ENCODE measurements at places on chromosomes 11 and 22.

- no peak for DNase-seq
Measured at GRCh38 chr11:121163658-121164308, 62.7 kb downstream of the TECTA start.

DNA sequence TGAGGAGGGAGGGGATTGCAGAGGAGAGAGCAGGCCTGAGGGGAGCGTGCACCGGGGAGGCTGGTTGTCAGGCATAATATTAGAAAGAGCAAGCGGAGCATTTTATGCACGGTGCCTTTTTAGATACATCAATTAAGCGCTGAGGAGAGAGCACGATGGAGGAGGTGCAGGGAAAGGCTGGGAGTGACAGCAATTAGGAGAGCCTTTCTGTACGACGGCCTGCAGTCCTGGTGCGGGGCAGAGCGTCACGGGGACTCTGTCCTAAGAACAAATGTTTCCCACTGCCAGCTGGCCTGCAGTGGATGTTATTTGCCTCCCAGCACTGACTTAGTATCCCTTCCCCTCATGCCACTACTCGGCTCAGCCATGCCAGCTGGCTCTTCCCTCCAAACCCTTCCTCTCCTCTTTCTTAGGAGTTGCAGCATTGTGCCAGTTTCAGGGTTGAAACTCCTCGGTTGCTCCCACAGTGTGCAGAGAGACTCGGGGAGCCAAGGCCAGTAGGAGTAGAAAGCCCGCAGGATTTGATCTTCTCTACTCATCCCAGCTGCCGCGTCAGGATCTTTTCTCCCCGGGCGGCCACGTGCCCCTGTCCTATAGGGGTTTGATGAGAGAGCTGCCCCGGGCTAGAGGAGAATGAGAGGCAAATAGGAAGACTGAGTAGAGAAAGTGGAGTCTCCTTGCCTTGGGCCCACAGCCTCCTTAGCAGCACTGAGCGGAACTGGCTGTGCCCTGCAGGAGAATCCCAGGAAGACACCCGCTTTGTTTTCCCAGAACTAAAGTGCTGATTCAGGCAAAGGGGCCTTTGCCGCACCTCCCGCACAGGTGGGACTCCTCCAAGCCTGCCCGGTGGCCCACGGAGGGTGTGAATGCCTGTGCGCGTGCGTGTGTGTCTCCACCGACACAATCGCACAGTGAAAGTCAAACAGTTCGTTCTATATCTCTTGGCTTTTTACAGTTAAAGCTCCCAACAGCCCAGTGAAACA, 875.3 kb downstream of the NTM start:
- peak; percentile 30 for DNase-seq

DNA sequence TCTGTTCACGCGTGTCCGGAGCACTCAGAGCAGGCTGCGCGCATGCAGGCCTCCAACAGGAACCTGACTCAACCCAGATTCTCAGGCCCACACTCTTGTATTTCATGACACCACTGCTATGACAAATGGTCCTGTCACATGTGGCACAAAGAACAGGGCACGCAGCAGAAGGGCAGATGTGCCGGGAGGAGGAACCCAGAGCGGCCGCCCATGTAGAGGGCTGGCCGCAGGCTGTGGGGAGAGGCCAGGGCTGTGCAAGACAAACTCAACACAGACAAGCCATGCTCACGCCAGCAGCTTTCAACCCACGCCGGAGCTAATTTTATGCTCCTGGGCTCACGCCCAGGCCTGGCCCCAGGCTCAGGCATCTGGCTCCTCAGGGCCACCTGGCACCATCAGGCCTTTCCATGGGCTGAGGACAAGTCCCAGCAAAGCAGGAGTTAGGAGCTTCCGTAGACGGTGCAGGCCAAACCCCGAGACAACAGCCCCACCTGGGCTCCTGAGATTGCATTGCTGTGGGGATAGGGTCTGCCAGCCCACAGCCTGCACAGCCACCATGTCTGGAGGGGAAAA, 40.0 kb downstream of the DUSP8 start:
- peak; percentile 43 for DNase-seq

DNA sequence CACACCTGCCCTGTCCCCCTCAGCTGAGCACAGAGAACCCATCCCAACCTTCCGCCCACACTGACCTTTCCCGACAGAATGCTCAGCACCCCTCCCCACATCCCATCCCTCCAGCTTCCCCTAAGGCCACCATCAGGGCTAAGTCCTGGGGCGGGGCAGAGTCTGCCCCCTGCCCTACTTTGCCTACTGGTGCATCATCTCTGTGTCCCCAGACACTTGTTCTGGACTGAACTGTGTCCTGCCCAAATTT, 109.8 kb downstream of the CTTN start:
- DNase-seq = no peak

- no peak for DNase-seq
Measured at GRCh38 chr22:43185860-43186261, 1.1 kb downstream of the TTLL12 start.

GRCh38 chr11:11931461-11932055, 76.9 kb downstream of the DKK3 start:
- DNase-seq = no peak

DNA sequence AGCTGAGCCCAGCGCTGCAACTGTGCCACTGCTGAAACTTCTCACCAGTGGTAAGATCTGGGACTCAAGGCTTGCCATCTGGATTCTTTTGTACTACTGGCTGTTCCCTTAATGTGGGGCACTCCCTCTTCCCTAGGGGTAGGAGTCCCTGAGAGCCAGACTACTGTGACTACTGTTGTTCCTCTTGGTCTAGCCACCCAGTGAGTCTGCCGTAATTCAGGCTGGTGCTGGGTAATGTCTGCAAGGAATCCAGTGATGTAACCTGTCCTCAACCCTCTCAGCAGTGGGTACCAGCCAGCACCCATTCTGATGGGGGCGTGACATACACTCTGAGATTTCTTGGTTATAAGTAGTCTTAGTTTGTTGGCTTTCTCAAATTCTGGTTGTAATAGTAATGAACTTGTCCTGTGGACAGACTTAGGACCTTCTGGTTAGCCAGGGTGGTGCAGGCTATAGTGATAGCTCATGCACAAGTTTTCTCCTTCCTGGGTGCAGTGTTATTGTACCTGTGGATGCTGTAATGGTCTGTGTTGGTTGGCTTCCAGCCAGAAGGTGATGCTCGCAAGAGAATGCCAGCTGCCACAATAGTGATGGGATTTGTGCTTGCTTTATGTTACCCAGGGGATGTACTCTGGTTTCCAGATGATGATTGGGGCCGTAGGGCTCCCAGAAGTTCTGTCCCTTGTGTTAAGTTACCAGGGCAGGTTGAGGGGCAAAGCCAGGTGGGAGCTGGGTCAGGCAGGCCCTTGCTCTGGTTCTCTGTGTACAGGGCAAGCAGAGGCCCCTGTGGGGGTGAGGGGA, 65.5 kb downstream of the ARHGAP42 start:
- no peak for DNase-seq

- no peak for DNase-seq
Measured at GRCh38 chr11:121351083-121351630, 58.6 kb downstream of the SC5D start.

GRCh38 chr11:117563556-117563955, 233.5 kb downstream of the DSCAML1 start:
- DNase-seq = no peak

- no peak for DNase-seq
Measured at GRCh38 chr11:111177037-111177871, 68.3 kb upstream of the POU2AF2 start.

DNA sequence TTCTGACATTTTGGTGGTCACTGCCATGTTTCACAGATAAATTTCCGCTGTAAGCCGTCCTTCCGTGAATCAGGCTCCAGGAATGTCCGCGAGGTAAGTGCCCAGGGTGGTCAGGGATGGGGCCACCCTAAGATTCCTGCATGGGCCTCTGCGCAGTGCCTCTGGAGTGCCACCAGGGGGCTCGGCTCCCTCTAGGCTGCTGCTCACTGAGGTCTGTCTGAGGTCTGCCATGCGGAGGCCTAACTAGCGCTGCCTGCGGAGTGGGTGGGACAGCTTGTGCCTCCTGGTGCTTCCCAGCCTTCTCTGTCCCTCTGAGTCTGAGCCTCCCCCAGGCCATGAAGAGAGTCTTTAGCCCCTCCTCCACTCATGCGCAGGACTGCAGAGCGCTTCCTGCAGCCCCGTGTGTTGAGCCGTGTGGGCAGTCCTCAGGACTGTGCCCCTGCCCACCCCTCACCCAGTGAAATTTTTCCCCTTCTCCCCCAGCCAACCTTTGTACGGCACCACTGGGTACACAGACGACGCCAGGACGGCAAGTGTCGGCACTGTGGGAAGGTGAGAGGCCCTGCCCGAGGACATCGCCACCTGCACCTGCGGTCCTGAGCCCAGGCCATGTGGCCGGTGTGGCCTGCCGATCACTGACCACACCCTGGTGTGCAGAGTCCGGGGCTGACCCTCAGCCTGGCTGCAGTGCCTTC, 11.9 kb upstream of the MDK start:
- no peak for DNase-seq

DNA sequence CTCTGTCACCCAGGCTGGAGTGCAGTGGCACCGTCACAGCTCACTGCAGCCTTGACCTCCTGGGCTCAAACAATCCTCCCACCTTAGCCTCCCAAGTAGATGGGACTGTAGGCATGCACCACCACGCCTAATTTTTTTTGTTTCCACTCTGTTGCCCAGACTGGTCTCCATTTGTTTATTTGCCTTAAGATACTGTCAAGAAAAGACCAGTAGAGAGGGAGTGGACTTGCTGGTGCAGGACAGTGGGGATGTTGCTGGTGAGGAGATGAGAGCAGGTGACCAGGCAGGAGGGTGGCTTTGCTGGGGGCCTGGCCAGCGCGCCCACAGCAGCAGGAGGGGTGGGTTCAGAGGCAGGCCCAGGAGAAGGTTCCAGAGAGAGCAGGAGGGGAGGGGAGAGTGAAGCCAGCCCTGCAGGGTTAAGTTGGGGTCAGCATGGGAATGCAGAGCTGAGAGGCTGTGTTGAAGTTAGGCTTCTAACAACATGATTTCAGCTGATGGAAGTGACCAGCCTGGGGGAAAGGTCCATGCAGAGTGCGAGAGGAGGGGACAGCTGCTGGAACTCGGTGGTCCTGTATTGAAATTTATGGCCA, 35.8 kb downstream of the NADSYN1 start:
- no peak for DNase-seq

GRCh38 chr22:30574997-30575671, 669 bp upstream of the GAL3ST1 start:
- DNase-seq = peak; percentile 65

DNA sequence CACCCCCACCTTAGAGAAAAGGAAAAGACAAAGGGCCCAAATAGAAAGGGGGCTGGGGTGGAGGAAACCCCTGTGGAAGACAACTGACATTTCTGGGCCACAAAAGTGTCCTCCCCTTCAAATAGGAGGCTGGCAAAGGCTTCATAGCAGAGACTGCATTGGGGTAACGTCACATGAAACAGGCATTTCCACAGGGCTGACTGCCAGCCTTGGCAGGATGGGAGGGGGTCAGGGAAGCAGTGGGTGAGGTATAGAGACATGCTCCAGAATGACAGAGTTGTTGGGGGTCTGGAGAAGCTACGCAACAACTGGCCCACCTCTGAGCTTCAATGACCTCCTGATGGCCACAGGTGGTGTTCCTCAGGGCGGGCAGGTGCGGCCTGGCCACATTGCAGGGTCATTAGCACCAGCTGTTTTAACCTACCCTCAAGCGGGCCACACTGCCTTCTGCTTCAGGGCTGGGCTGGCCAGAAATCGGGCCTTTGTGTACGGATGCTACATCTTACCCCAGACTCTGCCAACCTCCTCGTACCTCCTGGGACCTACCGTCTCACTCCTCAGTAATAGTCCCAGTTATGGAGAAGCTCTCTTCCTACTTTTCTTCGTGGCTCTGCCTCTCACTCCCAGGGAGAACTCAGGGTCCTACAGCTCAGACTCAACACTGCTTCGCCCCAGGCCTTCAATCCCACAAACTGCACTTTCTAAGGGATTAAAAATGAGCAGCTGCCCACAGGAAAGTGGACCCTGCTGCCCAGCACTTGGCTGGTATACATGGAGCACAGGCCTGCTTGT, 160.0 kb upstream of the NCAM1 start:
- no peak for DNase-seq

DNA sequence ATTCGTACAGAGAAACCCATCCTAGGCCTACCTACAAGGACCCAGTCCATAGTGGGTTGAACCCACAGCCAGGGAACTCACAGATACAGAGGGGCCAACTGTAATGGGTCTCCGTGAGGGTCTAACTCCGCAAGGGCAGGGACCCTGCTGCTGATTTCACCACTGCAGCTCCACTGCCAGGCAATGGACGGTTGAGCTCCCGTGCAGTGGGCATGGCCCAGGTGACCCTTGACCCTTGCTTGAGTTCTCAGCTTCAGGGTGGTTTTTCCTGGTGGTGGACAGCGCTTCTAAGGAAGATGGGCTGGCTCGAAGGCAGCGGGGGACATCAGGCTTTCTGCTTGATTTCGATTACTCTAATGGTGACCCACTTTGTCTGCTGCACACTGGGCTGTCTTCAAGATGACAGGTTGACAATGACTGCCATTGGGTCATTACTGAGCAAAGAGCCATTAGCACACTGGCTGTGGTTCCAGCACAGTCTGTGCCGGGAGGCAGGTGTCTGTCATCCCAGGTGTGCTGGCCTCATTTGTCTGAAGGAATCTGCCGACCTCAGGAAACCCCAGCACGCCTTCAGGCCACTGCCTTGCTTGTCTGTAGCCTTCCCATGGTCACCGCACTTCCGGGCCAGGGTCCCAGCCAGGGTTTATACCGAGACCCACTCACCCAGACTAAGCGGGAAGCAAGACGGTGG, 3.7 kb upstream of the GAL start:
- no peak for DNase-seq

DNA sequence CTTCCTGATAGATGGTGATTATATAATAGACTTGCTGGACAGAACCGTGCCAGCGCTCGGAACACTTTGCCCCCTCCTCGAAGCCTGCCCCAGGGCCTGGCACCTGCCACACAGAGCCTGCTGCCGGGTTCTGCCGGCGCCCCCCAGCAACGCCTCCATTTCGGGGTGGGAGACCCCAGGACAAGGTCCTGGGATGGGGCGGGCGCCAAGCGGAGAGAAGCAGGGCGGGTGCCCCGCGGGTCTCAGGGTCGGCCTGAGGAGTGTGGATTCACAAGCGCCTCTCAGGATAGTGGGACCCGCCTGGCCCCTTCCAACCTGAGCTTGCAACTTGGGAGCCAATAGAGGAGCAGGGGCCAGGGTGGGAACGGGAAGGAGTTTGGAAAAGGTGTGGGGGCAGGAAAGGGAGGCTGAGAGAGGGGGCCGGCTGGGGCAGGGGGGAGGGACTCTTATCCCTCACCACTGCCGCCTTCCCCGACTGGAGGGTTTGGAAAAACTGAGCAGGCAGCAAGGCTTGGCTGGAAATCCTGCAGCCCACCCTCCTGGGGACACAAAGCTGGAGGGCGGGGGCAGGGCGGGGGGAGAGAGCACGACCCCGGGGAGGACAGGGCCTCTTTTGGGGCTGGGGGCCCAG, 3.3 kb upstream of the BCL9L start:
- peak; percentile 74 for DNase-seq

All from head of caudate nucleus (tissue), 42 donors.